ENCODE measurements at places on chromosomes 1 and 21.

DNA sequence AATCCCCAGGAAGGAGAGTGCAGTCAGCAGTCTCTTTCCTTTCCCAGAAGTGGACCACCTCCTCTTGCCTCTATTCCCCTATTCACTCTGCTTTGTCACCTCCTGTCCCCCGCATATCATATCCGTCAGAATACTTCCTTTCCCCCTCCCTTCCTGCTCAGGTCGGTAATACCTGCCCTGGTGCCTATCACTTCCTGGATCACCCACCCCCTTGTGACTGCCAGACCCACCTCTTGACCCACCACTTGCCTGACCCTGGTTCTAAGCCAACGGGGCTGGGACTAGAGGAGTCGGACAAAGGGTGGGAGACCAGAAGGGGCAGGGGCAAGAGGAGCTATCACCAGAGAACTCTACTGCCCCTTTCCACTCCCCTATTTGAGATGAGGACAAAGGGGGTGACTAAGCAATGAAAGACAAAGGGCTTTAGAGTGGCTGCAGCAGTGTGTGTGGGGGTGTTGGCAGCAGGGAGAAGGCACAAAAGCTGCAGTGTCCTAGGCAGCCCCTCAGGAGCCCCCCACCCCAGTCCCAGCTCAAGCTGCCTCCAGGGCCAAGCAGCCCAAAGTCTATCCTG lies 1.7 kb upstream of the ADAMTS4 start:
- DNase-seq: no peak

DNA sequence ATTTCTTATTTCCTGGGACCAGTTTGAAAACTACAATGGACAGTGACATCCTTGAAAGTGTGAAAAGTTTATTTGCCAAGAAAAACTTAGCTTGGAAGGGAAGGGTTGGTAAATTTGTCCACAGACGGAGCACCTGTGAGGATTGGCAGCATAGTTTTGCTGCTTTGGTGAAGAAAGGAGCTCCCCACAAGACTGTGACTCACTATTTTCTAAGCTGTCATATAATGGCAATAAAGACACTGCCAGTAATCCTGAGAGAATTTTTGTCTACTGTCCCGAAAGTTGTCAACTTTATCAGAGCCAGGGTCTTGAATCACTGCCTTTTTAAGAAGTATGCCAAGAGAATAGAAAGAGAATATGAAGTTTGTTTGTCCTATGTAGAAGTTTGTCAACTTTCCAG lies 230.8 kb downstream of the NEGR1 start:
- DNase-seq: no peak

GRCh38 chr1:113610372-113610771 lies 148.9 kb downstream of the PHTF1 start:
- no peak for DNase-seq

DNA sequence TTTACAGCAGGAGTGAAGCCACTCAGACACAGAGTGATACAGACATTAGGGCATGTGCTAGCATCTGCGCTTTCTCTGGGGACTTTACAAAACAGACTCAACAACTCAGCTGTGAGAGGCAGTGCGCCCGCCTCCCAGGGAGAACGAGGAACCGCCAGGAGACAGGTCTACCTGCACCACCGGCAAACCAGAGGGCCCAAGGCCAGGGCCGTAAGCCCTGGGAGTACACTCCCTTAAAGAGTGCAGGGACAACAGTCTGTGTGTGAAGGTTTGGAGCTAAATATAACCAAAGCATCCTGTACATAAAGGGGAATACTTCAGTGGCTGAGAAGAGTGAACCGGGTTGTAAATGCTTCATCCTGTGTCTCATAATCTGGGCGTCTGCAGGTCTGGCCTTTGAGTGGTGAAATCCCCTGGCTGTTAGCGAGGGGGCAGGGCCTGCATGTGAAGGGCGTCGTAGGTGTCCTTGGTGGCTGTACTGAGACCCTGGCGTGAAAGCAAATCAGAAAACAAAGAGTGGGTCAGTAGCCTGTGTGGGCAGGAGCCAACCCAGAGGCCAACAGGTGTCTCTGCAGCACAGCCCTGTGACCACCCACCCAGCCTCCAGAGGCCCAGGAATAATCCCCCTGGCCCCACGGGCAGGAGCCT lies 86.9 kb downstream of the CD247 start:
- no peak for DNase-seq

- DNase-seq: no peak
These were observed 11.7 kb upstream of the ALPL start for GRCh38 chr1:21497466-21498061.

DNA sequence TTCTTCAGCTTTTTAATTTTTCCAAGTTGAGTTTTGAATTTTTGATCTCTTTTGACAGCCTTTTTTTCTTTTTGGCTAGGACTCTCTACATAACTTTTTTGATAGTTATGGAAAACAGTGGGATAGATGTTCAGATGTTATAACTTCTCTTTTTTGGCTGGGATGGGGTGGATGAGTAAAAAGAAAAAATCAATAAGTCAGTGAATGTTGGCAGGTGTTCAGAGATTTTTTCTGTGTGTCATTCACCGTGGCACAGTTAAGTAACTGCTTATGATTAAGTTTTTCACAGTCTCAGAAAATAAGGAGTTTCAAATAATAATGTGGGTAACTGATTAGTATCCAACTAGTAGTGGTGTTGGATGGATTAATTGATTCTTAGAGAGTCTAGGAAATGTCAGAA lies 24.0 kb downstream of the HS2ST1 start:
- no peak for DNase-seq

- DNase-seq: peak; percentile 51
These were observed 91.1 kb upstream of the RGS4 start for GRCh38 chr1:162977944-162978568.

GRCh38 chr1:103363008-103363365 lies 162.5 kb upstream of the RNPC3 start:
- DNase-seq: no peak

- peak; percentile 80 for DNase-seq
These were observed 26.4 kb downstream of the OPTC start for GRCh38 chr1:203520315-203520714.

- DNase-seq: no peak
These were observed 2.8 kb downstream of the CLDN19 start for GRCh38 chr1:42737257-42737656.

- DNase-seq: no peak
These were observed 487.5 kb upstream of the CHRM3 start for GRCh38 chr1:238898856-238899255.

DNA sequence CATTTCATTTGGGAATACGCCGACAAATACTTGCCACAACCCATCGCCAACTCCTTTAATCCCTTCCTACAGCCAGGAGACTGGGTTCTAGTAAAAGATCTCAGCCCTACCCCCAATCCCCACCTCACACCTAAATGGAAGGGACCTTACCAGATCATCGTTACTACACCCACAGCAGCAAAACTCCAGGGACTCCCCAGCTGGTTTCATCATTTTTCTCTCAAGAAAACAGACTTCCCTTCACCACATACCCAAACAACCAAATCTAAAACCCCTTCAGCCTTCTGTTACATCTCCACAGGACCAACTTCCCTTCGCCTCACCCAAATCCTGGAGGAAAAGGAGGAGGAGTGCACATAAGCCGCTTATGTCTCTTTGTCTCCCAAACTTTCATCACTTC lies 23.7 kb upstream of the SLC2A5 start:
- DNase-seq: no peak

GRCh38 chr21:34133392-34133791 lies 60.0 kb downstream of the MRPS6 start:
- DNase-seq: no peak

DNA sequence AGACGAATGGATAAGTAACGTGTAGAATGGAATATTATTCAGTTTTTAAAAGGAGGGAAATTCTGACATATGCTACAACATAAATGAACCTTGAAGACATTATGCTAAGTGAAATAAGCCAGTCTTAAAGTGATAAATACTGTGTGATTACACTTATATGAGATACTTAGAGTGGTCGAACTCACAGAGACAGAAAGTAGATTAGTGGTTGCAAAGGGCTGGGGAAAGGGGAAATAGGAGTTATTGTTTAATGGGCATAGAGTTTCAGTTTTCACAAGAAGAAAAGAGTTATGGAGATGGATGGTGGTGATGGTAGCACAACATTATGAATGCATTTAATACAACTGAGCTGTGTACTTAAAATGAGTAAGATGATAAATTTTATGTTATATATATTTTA lies 14.7 kb upstream of the AHCYL1 start:
- no peak for DNase-seq

DNA sequence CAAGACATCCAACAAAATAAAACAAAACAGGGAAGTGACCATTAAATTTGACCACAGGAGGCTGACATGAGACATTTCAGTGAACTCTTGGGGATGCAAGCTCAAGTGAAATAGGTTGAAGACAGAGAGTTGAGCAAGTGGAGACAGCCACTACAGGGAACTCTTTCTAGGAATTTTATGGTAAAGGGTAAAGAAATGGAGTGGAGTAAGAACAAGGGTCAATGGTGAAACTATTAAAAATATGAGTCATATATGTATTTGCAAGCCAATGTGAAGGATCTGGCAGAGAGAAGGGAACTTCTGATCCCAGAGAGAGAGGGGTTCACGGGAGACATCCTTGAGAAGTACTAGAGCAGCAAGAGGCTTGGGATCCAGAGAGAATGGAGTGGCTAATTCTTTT lies 9.1 kb upstream of the TRABD2B start:
- no peak for DNase-seq

DNA sequence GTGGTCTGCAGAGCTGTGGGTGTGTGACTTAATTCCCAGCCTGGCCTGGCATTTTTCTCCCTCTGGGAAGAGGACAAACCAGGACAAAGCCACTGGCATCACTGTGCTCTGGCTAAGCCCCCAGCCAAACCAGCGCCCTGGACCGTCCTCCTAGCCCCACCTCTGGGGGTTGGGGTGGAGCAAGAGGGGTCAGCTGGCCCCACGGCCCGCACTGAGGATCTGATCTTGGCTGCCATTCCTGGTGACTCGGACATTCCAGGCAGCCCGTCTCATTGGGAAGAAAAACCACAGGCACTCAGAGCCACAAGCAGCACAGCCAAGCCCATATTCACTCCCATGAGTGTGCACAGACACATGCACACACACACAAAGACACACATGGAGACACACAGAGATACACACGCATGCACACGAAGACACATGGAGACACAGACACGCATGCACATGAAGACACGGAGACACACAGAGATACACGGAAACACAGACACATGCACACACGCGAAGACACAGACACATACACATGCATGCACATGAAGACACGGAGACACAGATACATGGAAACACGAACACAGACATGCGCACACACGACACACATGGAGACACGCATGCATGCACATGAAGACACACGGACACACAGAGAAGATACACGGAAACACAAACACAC lies 2.3 kb upstream of the MXRA8 start:
- peak; percentile 93 for DNase-seq

DNA sequence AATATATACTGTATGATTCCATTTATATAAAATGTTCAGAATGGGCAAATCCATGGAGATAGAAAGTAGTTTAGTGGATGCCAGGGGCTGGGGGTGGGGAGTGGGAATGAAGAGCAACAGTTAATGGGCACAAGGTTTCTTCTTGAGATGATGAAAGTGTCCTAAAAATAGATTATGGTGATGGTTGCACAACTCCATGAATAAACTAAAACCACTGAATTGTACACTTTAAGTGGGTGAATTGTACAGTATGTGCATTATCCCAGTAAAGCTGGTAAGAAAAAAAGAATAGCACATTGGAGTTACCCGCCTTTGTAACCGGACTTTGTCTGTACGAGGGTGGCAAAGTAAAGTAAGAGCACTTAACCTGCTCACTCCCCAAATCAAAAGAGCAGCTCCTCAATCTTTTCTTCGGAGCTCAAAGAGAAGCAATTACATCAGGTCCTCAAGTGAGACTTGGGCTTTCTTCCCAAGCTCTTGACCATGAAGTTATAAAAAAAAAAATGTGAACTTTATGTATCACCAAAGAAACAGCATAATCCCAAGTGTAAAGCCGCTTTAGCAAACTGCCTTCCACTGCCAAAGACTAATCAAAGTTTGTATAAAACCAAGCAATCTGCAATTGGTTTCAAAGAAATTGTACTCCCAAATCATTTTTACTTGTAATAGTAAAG lies 32.1 kb downstream of the ALDH9A1 start:
- DNase-seq: no peak

- no peak for DNase-seq
These were observed 16.7 kb downstream of the SLC6A9 start for GRCh38 chr1:44014365-44015104.

- no peak for DNase-seq
These were observed 398.9 kb upstream of the PLXNA2 start for GRCh38 chr1:208643005-208643597.

DNA sequence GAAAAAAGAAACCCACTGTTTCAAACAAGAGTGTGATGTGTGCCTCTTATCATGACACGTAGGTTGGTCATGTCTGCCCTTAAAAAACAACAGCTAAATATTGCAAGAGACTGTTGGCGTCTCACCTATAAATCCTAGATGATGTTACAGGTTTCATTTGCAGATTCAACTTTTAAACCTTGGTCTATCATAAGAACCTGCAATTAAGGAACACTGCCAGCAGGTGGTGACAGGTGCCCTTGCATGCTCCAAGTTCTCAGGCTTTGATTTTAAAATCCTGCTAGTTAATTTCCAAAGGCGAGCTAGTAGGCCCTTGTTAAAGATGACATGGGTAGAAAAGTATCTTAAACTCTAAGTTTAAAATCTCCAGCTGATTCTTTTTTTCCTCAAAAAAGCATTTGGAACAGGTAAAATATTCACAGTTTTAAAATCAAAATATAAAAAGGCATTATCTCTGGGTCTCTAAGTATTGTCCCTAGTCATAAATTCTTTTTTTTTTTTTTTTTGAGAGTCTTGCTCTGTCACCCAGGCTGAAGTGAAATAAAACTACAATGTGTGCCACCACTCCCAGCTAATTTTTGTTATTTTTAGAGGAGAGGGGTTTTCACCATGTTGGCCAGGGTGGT lies 39.1 kb downstream of the CLSTN1 start:
- DNase-seq: peak; percentile 43

- no peak for DNase-seq
These were observed 3.0 kb upstream of the SLC44A5 start for GRCh38 chr1:75613916-75614315.

DNA sequence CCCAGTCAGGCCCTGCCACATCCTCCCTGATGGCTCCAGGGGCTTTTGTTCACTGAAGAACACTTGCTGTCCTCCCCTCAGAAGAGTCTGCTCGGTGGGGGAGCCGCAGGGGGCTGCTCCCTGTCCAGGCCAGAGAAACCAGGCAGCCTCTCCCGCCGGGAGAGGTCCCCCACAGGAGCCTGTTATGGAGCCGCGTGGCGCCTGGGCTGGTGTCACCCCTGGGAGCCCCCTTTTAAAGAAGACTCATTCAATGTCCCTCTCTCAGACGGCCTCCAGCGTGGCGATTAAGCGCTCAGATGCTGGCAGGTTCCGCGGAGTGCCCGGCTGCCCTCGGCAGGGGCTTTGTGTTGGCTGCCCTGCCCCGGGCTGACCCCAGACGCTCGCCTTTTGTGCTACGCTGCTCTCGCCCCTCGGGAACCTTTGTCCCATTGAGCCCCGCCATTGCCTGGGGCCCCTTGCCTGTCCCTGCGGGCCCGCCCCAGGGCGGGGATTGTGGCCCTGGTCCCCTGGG lies 43.1 kb downstream of the SKI start:
- DNase-seq: no peak

DNA sequence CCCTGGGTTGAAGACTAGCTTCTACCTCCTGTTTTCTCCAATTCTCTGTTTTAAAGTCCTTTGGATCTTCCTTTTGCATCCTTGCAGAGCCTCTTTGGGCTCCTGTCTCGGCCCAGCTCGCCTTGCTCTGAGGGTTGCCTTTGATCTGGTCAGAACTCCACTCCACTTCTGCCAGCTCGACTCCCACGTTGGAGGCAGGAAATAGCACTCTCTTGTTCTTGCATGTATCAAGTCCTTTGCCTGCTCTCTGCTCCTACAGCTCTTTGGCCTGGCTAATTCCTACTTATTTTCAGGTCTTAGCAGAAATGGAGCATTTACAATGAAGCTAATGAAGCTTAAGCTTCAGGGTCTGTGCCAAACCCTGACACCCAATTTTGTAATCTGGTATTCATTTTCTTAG lies 21.1 kb upstream of the B3GALNT2 start:
- no peak for DNase-seq
